ENCODE measurements at places on chromosomes 3 and 15.
A peak's percentile ranks its signal among the peaks of the same experiment; 100 is the strongest.

DNA sequence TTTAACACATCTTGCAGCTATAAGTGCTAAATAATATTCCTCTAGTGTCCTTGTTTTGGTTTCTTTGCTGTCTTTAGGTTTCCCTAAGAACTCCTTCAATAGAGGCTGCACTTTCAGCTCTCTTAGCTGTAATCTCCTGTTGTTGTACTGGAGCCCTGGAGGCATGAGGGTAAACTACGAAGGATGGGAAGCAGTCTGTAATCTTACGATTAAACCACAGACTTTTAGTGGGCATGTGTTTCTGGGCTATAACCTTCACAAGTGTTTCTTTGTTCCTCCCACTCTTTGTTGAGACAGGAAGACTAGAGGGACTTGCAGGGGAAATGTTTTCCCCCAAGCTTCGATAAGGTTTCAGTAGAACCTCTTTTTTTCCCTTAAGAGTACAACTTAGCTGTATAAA, 1058.1 kb downstream of the NSUN3 start:
- H3K27ac ChIP-seq, result no peak overlapping the region
- H3K36me3 ChIP-seq, result peaks cover 4% of the 10 kb centered on the region
- no peak for DNase-seq
- no peaks in the 10 kb centered on the region for H3K27me3 ChIP-seq
- no peaks in the 10 kb centered on the region for H3K4me1 ChIP-seq

DNA sequence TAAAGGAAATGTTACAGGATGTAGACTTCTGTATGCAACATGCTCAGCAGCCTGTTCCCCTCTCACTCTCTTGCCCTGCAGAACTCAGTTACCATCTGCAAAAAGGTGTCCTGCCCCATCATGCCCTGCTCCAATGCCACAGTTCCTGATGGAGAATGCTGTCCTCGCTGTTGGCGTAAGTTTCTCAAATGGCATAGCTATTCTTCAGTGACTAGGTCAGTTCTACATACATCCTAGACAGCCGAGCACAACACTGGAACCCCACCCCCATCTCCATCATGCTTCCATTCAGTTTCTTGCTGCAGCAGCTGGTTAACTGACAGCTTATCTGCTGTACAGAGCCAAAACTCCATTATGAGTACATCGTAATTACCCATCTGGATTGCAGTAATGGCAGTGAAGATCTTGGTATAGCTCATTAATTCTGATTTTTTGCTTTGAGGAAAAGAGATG, 4.5 kb downstream of the THBS1 start:
- no peak overlapping the region for H3K4me3 ChIP-seq
- H3K27me3 ChIP-seq, result peaks cover 12% of the 10 kb centered on the region
- no peak overlapping the region for H3K27ac ChIP-seq
- DNase-seq, result no peak
- H3K4me1 ChIP-seq, result peaks cover 7% of the 10 kb centered on the region
- H3K36me3 ChIP-seq, result no peaks in the 10 kb centered on the region

DNA sequence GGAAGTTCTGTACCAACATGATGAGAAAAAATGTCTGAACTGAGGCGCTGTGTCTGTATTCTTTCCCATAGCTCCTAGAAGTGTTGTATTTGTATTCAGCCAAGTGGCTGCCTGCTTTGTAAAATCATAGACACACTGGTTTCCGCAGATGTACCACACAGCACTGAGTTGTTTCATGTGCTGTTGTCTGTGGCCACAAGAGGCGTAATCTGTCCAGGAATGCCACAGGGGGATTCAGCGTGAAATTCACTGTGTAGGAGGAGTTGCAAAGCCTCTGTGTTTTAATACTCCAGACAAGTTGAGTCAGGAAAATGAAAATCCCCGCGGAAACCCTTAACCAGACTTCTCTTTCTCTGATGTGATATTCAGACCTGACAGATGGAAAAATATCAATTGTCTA, 462.2 kb downstream of the NSUN3 start:
- no peak overlapping the region for H3K27ac ChIP-seq
- H3K36me3 ChIP-seq, result no peaks in the 10 kb centered on the region
- H3K4me1 ChIP-seq, result no peaks in the 10 kb centered on the region
- H3K27me3 ChIP-seq, result no peaks in the 10 kb centered on the region
- no peak for DNase-seq

GRCh38 chr3:122505676-122506075, 9.1 kb downstream of the KPNA1 start:
- peak overlapping the region; percentile 11 for H3K27ac ChIP-seq
- H3K27me3 ChIP-seq, result no peaks in the 10 kb centered on the region
- H3K36me3 ChIP-seq, result peaks cover 23% of the 10 kb centered on the region
- H3K4me3 ChIP-seq, result peak overlapping the region; percentile 5

DNA sequence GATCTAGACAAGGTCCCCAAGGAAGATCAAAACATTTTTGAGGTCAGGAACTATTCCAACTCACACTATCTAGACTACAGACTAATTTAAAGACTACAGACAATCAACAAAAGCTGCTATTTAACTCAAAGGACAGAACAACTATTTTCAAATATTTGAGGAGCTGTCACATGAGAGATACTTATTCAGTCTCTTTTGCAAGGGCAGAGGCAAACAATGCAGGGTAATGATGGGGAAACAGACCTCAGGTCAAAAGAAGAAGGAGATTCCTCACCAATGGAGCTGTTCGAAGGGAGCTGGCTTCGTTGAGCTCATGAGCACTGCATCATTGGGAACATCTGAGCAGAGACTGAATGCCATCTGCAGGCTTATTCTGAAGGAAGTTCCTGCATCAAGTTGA, 231.9 kb downstream of the DTWD1 start:
- no peaks in the 10 kb centered on the region for H3K36me3 ChIP-seq
- no peak for DNase-seq
- H3K27me3 ChIP-seq, result no peaks in the 10 kb centered on the region
- no peak overlapping the region for H3K27ac ChIP-seq

- no peaks in the 10 kb centered on the region for H3K36me3 ChIP-seq
- DNase-seq, result no peak
- H3K27me3 ChIP-seq, result peaks cover 8% of the 10 kb centered on the region
- H3K27ac ChIP-seq, result no peak overlapping the region
- no peak overlapping the region for H3K4me3 ChIP-seq
Observed at GRCh38 chr15:62873203-62873602, 169.3 kb upstream of the TPM1 start.

DNA sequence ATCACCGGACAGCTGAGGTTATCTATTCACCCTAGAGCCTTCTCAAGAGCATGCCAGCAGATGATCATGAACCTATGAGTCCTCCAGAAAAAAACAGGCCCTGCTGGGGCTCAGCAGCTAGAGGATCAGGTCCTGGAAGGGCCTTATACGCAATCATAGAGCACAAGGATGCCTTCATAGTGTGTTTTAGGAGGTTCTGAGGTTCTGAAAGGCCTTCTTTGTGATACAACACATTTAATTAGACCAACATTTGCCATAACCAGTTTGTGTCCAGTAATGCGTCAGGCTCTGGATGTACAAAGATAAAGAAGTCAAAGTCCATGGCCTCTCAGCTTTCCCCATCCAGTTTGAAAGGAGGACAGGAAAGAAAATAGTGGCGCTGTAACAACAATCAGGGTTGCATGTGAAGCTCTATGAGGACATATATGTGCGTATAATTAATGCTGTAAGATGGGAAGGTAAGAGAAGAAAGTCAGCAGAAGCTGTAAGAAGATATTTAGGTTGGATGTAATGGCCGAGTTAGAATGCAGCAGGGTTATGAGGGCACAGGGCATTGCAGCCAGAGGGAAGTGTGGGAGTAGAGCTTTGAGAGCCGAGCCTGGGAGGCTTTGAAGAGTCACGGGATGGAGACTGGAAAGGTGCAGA, 302.6 kb upstream of the TBL1XR1 start:
- peaks cover 3% of the 10 kb centered on the region for H3K4me1 ChIP-seq
- DNase-seq, result no peak
- H3K4me3 ChIP-seq, result no peak overlapping the region

GRCh38 chr3:32457971-32458471, 44.6 kb downstream of the CMTM6 start:
- H3K4me3 ChIP-seq, result peak overlapping the region; percentile 85
- peaks cover 35% of the 10 kb centered on the region for H3K4me1 ChIP-seq
- DNase-seq, result peak; percentile 85
- no peaks in the 10 kb centered on the region for H3K27me3 ChIP-seq
- peaks cover 23% of the 10 kb centered on the region for H3K36me3 ChIP-seq
- no peak overlapping the region for H3K27ac ChIP-seq

DNA sequence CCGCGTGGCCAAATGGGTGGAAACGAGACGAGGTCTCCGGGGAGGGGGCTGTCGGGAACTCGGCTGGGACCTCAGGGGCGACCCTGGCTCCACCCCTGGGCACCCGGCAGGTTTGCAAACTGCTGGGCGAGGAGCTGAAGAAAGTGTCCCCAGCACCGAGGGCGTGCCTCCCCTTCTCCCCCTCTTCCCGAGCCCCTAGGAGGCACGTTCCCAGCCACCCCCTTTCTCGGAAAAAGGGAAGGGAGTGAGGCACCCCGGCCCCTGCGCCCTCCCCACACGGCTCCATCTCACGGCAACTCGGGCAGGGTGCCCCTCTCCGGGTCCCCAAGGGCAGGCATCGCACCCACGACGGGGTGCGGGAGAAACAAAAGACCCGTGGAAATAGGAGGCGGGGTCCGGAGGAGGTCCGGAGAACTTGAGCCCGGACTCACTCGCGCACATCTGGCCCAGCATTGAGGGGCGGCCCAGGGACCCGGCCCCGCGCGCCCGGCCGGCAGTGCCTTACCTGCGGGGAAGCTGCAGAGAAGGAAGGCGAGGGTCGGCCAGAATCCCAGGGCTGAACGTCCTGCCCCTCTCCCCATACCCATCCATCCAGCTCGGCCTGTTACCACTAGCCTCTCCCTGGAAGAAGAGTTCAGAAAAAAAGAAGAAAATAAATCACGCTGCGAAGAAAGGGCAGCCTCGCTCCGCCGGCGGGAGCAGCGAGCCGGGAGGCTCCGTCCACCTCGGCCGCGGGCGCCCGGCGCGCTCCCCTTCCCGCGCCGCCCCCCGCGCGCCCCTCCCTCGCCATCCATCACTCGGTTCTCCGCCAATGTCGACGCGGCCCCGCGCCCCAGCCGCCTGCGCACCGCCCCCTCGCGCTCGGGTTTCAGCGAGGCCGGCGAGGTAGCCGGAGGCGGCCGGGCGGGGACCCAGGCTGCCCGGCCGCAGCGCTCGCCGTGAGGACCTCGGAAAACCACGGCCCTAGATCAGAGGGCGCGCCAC, 16.3 kb downstream of the RGMA start:
- peaks cover 14% of the 10 kb centered on the region for H3K4me1 ChIP-seq
- DNase-seq, result no peak
- no peak overlapping the region for H3K27ac ChIP-seq
- peaks cover 71% of the 10 kb centered on the region for H3K27me3 ChIP-seq

GRCh38 chr15:29149738-29150075, 119.9 kb downstream of the NSMCE3 start:
- no peak for DNase-seq
- H3K27ac ChIP-seq, result no peak overlapping the region
- H3K36me3 ChIP-seq, result no peaks in the 10 kb centered on the region
- no peak overlapping the region for H3K4me3 ChIP-seq

- H3K4me3 ChIP-seq, result no peak overlapping the region
- H3K36me3 ChIP-seq, result peaks cover 2% of the 10 kb centered on the region
- H3K4me1 ChIP-seq, result no peaks in the 10 kb centered on the region
- DNase-seq, result no peak
Observed at GRCh38 chr3:167830007-167830406, 94.5 kb downstream of the SERPINI1 start.

DNA sequence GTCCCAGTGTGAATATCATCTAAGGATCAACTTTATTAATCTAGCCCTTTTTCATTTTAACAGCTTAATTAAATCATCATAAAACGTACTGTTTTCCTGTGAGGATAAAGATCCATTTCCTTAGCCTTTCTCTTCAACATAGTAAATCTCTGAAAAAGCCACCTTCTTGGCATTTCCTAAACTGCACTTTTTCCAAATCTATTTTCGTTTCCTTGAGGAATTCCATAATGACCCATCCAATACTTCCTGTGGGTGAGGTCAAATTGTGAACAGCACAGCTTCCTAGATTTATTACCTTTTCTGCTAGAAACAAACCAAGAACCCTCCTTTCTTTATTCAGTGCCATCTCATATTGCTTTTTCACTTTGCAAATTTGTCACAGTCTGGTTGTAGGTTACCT, 129.4 kb upstream of the CNTN4 start:
- DNase-seq, result no peak
- H3K4me1 ChIP-seq, result no peaks in the 10 kb centered on the region
- no peak overlapping the region for H3K27ac ChIP-seq
- H3K4me3 ChIP-seq, result no peak overlapping the region

DNA sequence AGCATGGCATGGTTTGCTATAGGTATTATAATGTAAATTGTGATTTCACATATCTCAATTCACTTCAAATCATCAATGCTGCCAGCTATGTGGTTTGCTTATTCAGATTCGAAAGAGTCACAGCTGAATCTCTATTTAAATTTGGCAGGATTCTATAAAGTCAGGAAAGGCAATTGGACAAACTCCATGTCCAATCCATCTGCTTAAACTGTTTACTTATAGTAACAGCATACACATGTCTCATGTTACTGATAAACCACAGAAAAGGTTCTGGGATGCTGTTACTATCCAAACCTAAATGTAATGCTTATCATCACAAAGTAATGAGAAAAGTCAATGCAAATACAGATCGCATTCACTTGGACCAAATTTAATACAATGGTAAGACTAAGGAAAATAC, 229.7 kb downstream of the ISL2 start:
- H3K4me3 ChIP-seq, result no peak overlapping the region
- H3K27me3 ChIP-seq, result no peaks in the 10 kb centered on the region
- no peak for DNase-seq
- no peaks in the 10 kb centered on the region for H3K4me1 ChIP-seq

GRCh38 chr3:66480666-66481065, 20.2 kb downstream of the LRIG1 start:
- peaks cover 50% of the 10 kb centered on the region for H3K4me1 ChIP-seq
- peaks cover 2% of the 10 kb centered on the region for H3K27me3 ChIP-seq
- H3K4me3 ChIP-seq, result peak overlapping the region; percentile 64
- H3K27ac ChIP-seq, result no peak overlapping the region
- no peaks in the 10 kb centered on the region for H3K36me3 ChIP-seq
- DNase-seq, result no peak

GRCh38 chr3:173501931-173502489, 104.5 kb downstream of the NLGN1 start:
- no peaks in the 10 kb centered on the region for H3K36me3 ChIP-seq
- H3K4me3 ChIP-seq, result no peak overlapping the region
- H3K27ac ChIP-seq, result no peak overlapping the region
- DNase-seq, result no peak

GRCh38 chr15:36666228-36666905, 86.9 kb downstream of the CDIN1 start:
- H3K36me3 ChIP-seq, result peaks cover 20% of the 10 kb centered on the region
- H3K4me3 ChIP-seq, result no peak overlapping the region
- H3K27ac ChIP-seq, result no peak overlapping the region
- H3K27me3 ChIP-seq, result no peaks in the 10 kb centered on the region
- H3K4me1 ChIP-seq, result no peaks in the 10 kb centered on the region
